ENCODE measurements at places on chromosomes 6 and 20.
A peak's percentile ranks its signal among the peaks of the same experiment; 100 is the strongest.

DNA sequence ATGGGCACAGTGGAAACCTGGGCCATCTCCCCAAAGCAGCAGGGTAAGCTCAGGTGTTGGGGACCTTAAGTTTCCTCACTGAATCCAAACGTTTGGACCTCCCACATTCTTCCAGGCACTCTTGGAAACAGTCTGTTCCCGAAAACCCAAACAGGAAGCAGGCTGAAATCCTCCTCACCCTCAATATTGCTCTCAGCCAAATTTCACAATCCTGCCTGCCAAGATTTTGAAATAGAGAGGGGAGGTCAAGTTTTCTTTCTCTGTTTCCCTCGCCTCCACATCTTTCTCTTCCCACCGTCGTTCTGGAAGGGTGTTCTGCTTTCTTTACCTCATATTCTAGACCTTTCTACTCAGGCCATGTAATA is 392.0 kb upstream of the SASH1 start:
- DNase-seq: no peak

DNA sequence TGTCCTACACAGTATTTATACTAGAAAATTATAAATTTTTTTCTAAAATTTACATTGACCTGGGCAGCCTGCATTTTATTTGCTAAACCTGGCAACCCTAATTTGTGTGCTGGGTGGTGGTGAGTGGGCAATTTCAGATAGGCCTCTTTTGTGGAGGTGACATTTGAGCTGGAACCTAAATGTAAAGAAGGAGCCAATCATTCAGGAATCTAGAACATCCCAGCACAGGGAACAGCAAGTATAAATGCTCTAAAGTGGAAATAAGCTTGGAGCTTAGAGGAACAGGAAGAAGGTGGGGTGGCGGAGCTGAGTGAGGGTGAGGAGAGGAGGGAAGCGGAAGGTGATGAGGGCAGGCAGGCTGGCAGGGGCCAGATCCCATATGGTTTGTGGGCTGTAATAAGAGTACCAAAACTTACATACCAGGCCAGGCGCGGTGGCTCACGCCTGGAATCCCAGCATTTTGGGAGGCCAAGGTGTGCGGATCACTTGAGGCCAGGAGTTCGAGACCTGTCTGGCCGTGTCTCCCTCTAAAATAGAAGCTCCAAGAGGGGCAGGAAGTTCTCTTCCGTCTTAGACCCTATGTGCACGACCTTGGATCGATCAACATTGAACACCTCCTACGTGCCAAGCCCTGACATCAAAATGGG is 549 bp upstream of the CSE1L start:
- peak; percentile 9 for DNase-seq

DNA sequence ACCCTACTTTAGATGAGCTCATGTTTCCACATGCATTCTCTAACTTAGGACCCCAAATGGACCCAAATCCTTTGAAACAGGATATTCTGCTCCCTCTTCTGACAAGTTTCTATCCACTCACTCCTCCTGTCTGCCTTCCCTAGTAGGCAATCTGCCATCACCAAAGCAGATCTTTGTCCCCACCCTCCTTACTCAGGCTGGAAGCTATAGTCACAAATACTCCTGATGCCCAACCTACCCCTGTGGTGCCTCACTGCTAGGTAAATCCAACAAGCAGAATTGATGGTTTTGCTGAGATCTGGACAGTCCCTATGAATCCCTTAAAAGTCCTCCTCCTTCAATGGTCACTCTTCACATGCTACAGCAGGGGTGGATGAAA is 21.7 kb downstream of the ELOVL5 start:
- DNase-seq: no peak

DNA sequence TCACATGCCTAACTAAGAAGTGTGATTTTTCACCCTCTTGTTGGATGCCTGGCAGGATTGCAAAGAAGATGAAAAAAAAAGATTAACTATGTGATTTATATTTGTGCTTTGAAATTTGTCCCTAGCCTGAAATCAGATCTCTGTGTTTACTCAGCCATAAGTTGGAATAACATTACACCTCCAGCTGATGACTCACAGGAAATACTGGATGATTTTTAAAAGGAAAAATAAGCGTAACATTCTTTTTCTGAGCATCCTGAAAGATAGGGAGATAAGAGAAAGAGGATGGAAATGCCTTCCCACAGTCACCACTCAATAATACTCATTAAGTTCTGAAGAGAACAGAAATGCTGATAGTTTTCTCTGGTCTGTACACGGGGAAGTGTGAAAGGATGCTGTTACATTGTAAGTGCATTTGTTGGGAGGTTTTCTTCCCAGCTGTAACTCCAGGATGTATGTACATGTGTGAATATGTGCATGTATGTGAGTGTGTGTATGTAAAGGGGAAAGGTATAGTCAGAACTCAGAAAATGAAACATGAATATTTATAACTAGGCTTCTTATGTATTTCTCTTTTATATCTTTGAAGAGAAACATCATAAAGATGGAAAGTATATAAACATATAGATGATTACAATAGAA is 37.4 kb upstream of the RIPPLY2 start:
- DNase-seq: peak; percentile 39

DNA sequence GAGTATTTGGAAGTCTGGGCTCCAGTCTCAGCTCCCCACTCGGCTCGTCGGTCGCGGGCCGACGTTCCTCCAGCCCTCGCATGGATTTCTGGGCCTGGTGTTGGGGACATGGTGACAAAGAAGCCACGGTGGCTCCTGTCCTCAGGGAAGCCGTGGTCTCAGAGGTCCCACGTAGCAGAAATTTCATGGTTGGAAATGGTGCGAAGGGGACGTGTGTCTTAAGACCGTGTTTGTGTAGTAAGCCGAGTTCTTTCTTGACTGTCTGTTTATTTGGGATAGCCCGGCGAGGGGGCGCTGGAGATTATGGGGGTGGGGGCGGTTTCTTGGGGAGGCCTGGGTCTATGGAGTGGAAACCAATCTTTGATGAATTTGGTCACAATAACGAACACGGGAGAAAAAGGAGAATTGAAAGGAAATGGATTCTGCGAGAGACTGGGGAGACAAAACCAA is 23.5 kb upstream of the MAP3K7 start:
- no peak for DNase-seq

DNA sequence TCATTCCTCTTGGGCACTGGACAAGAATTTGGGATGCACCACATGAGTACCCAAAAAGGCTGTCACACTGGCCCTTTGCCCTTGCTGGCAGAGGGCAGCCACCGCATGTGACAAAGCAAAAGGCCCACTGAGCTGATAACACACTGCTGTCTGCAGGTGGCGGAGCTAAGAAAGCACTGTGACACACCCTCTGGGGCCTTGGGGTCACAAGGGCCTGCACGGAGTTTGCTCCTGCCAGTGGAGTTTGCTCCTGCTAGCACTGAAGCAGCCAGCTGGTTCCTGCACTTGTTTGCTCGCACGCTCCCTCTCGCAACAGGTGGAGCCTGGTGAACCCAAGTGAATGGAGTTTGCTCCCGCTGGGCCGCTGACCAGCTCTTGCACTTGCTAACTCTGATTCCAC is 132.6 kb downstream of the LCA5 start:
- no peak for DNase-seq

DNA sequence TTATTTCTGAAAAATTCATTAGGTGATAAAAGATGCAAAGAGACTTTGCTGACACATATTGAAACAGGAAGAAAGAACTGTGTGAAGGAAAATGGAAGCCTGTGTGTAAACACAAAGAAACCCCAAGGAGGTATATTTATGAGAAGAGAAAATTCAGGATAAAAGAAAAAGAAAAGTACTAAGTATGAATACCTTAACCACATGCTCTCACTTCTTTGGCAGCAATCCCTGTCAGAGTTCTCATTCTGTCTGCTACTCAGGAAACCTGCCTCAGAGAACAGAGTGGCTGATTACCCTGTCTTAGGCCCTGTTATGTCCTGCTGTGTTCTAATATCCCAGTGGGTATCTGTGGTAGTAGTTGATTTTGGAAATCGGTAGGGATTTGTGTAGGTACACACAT is 457.9 kb downstream of the TBC1D32 start:
- DNase-seq: no peak

GRCh38 chr6:87473419-87473903 is 687 bp downstream of the SLC35A1 start:
- peak; percentile 47 for DNase-seq

DNA sequence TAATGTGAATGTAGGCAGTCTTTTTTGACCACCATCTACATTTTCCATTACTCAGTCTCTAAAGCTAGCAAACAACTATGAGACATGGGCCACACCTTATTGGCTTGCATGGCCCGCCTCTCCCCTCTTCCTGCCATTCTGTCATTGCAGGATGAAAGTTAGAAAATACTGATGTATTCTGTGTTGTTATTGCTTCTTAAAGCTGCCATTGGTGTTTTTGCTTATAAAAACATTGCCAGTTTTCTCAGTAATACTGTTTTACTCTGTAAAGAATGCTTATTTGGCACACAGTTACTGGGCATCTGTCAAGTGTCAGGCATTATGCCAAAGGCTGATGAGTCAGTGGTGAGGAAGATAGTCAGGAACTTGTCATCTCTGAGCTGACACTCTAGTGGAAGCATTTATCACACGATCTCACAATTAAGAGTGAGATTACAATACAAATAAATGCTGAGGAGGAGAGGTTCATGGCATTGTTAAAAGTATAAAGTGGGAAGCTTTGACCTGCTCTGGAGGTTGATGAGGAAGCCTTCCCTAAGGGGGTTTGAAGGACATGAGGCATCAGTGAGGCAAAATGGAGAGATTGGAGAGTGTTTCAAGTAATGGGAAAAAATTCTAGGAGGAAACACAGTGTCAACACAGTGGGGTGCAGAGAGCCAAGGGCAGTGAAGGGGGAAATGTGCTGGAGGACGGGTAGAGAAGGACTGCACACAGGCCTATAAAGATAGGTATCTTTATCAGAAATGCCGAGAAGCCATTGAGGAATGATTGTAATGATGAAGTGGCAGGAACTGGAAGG is 14.7 kb downstream of the KLHL32 start:
- DNase-seq: peak; percentile 87

GRCh38 chr6:45677381-45678284 is 299.9 kb upstream of the SUPT3H start:
- peak; percentile 88 for DNase-seq

DNA sequence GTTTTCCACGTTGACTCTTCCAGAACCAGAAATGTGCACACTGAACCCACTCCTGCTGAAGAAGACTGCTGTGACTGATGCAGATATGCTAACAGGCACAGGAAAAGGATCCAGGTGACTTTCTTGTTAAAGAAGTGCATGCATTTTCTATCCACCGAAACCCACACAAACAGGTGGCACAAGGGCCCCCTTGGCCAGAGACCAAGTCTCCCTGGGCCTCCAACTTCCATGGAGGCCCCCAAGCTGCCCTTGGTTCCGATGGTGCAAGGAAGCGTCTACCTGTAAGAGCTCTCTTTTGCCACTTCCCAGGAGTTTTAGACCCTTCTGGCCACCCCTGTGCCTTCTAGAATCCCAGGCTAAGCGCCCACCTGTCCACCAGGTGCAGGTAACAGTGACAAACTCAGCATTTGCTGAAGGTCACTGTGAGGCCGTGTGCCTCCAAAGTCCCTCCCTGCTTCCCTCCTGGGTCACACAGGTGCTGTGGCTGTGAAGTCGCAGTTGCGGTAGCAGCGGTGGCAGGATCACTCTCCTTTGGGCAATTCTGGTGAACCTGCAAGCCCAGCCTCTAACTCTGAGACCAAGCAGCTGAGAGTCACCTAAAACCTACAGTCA is 134.8 kb downstream of the PXDC1 start:
- no peak for DNase-seq

GRCh38 chr6:137547186-137547585 is 53.0 kb upstream of the OLIG3 start:
- DNase-seq: no peak

GRCh38 chr6:131910219-131910589 is 41.0 kb downstream of the CCN2 start:
- DNase-seq: no peak

DNA sequence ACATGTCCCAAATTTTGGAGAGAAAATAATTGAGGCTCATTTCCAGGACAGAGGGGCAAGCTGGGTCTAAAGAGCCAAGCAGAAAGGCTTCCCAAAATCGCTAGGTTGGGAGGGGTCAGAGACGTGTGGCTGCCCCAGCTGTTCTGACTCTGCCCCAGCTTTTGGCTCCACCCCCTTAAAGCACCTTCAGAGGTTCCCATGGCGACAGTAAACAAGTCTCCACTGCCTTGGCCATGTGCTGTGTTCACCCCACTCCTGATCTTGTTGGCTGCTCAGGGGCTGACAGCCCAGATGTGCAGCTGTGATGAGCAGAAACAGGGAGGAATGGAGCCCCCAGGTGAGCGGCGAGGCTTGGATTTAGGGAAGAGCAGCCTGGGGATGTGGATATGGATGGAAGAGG is 72.8 kb upstream of the SPTLC3 start:
- no peak for DNase-seq

DNA sequence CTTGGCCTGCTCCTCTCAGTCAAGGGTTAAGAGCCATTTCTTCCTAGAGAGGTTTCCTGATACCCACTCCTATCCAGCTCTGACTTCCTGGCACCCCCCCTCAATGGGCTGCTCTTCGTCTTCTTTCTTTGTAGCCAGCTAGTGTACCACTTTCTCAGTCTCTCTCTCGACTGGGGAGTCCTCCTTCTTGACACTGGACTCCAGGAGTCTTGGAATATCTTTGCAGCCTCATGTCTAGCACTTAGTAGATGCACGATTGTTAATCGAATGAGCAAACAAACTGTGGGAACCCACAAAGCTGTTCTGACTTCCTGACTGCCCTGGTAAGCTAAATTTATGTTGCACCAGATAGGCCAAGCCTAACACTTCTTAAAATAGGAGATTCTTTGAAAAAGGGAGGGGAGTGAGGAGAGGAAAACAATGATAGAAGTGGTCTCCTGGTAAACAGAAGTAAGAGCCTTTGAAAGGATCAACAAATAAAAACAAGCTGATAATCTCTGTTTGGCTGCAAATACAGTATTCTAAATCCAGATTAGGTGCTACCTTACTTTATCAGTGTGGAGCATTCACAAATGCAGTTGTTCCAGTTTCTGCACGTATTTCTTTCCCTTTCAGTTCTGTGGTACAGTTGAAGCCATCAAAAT is 160.1 kb upstream of the CITED2 start:
- DNase-seq: no peak

DNA sequence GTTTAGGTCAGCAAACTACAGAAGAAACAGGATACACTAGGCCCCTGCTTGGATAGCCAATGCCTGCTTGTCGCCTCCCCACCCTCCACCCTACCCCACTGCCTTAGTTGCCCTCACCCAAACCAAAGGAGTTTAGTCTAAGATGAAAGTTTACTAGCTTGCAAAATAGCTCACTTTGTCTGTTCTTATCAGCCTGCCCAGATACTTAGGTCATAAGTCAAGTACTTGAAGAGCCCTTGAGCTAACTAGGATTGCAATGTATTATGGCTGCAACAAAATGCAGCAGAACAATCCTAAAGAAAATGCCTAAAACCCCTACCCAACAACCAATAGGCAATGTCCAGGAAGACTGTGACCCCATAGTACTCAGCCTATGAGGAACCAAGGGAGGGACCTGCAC is 7.3 kb upstream of the ENTPD6 start:
- no peak for DNase-seq

- peak; percentile 53 for DNase-seq
Measured at GRCh38 chr6:156866220-156867015, 89.2 kb downstream of the ARID1B start.

GRCh38 chr6:17291778-17292177 is 10.6 kb downstream of the RBM24 start:
- DNase-seq: no peak

- DNase-seq: no peak
Measured at GRCh38 chr6:90494067-90494780, 92.6 kb downstream of the MAP3K7 start.

GRCh38 chr20:13778827-13779226 is 5.9 kb downstream of the ESF1 start:
- DNase-seq: no peak

GRCh38 chr6:25703005-25703404 is 51.0 kb downstream of the SCGN start:
- no peak for DNase-seq

GRCh38 chr6:40343877-40344565 is 243.1 kb downstream of the LRFN2 start:
- DNase-seq: no peak
